Type B pancreatic cell (in vitro differentiated cells): ENCODE measurements at places on chromosomes 2 and 18. TPM values are rescaled to one million over a fixed set of nuclear protein-coding genes. Genes with fewer than 3 reads are reported as not detected.

Gene ANKRD62
- not detected in 2 replicates for total RNA-seq

Gene VAMP8
- total RNA-seq, result 62.8 and 157 TPM in 2 replicates

Gene ALPP
- total RNA-seq, result 0.27 and 1.5 TPM in 2 replicates

Gene SERPINB11
- total RNA-seq, result 1.3 and 1.4 TPM in 2 replicates

Gene C2orf72
- 9.9 and 16.7 TPM in 2 replicates for total RNA-seq

Gene MERTK
- 25.7 and 48.4 TPM in 2 replicates for total RNA-seq

Gene KCNG2
- total RNA-seq, result 0.29 TPM in 1 of 2 replicates, not detected in the other

Gene SLC9A2
- total RNA-seq, result 6.3 and 10.0 TPM in 2 replicates

Gene ABCG8
- 0.31 TPM in 1 of 2 replicates, not detected in the other for total RNA-seq

Gene PLGLB1
- total RNA-seq, result 1.5 and 6.4 TPM in 2 replicates

Gene RASGRP3
- 0.94 and 1.1 TPM in 2 replicates for total RNA-seq

Gene UGT1A8
- total RNA-seq, result 0.17 TPM in 1 of 2 replicates, not detected in the other

Gene CEP192
- 19.8 and 37.5 TPM in 2 replicates for total RNA-seq

Gene ACMSD
- total RNA-seq, result 0.14 TPM in 1 of 2 replicates, not detected in the other

Gene SOX11
- total RNA-seq, result 21.1 and 83.2 TPM in 2 replicates

Gene EIF4E2
- 77.1 and 83.1 TPM in 2 replicates for total RNA-seq

Gene SERPINB12
- 15.5 and 22.3 TPM in 2 replicates for total RNA-seq

Gene GCG
- 4,376 and 4,649 TPM in 2 replicates for total RNA-seq

Gene UGT1A4
- not detected in 2 replicates for total RNA-seq

Gene CYP27C1
- total RNA-seq, result 0.62 and 5.1 TPM in 2 replicates

Gene LDLRAD4
- 0.88 and 2.4 TPM in 2 replicates for total RNA-seq

Gene TMEM169
- total RNA-seq, result 2.1 and 5.1 TPM in 2 replicates

Gene PKDCC
- 81.8 and 158 TPM in 2 replicates for total RNA-seq

Gene TBR1
- 1.1 TPM in 1 of 2 replicates, not detected in the other for total RNA-seq

Gene NCKAP5
- total RNA-seq, result 7.7 and 11.2 TPM in 2 replicates

Gene AQP12A
- 0.97 TPM in 1 of 2 replicates, not detected in the other for total RNA-seq

Gene GAREM2
- total RNA-seq, result 3.1 and 16.9 TPM in 2 replicates

Gene GNLY
- total RNA-seq, result not detected in 2 replicates

Gene CCDC121
- 5.5 and 5.6 TPM in 2 replicates for total RNA-seq

Gene MAP2
- 18.2 and 37.5 TPM in 2 replicates for total RNA-seq

Gene UGT1A3
- 0.19 TPM in 1 of 2 replicates, not detected in the other for total RNA-seq

Gene ASXL3
- 15.6 and 24.4 TPM in 2 replicates for total RNA-seq

Gene INHA
- 1.2 and 1.3 TPM in 2 replicates for total RNA-seq

Gene STARD6
- total RNA-seq, result not detected in 2 replicates
